Right ventricle myocardium superior (tissue), 1 donor: ENCODE measurements at places on chromosomes 12 and 14. TPM values are rescaled to one million over a fixed set of nuclear protein-coding genes. Genes with fewer than 3 reads are reported as not detected.

REP15 gene
- 6.3 TPM for total RNA-seq

SYT1 gene
- total RNA-seq = 0.38 TPM

CNTN1 gene
- total RNA-seq = 0.46 TPM

CLEC6A gene
- not detected for total RNA-seq

ARHGAP5 gene
- 192 TPM for total RNA-seq

INSM2 gene
- total RNA-seq = not detected

DPF3 gene
- total RNA-seq = 25.0 TPM

GRCh38 chr12:92715625-92716024, 12.8 kb downstream of the PLEKHG7 start:
- DNase-seq = no peak

- no peak for DNase-seq
Observed at GRCh38 chr12:109875572-109876131, 4.7 kb downstream of the GLTP start.

- DNase-seq = no peak
Observed at GRCh38 chr12:51994959-51995358, 11.8 kb upstream of the TAMALIN start.

DNA sequence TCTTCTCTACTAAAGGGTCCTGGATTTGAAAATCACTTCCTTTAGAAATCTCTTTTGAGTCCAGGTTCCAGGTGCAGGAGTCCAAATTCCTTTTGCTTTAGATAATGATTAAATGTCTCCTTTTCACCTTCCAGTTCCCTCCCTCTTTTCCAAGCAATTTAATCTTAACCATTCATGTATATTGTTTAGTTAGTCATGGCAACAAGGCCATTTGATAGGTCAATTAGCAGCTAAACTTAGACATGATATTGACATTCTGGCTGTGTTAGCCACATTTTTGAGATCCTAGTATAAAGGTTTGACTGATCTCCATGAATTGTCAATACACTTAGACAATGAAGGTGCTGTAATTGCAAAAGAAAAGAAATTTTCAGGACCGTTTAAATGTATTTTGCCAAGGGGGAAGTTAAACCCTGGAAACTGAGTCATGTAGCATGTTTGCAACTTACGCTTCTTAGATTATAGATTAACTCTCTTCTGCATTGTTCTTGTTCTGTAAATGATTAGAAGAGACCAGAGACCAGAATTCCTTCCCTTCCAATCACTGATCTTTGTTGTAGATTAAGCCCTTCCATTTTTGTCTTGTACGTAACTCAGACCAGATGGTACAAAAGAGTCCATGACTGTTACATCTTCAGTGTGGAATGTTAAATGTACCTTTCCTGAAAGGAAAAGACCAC, 12.4 kb upstream of the C12orf75 start:
- DNase-seq = no peak

GRCh38 chr14:31051511-31051910, 25.3 kb upstream of the STRN3 start:
- DNase-seq = no peak

- DNase-seq = no peak
Observed at GRCh38 chr14:73567951-73568885, 795 bp upstream of the ACOT2 start.

GRCh38 chr12:122244565-122245371, 18.9 kb upstream of the DIABLO start:
- no peak for DNase-seq
